ENCODE measurements at places on chromosomes 16 and 17.

- no peak for DNase-seq
These were observed 6.5 kb upstream of the ATXN7L3 start for GRCh38 chr17:44205962-44206824.

DNA sequence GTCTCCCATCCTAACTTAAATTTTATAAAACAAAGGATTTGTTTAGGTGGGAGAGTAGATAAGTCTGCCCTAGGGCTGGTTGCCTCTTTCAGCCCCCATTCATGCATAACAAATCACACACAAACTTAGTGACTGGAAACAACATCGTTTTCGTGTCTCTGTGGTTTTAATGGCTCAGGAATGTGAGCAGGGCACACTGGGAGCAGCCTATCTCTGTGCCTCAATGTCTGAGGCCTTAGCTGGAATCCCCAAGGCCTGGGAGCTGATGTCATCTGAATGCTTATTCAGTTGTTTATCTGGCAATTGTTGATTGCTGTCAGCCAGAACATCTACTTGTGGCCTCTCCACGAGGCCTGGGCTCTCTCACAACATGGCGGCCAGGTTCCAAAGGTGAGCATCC, 101.9 kb upstream of the HSBP1 start:
- no peak for DNase-seq

GRCh38 chr16:50778284-50779163, 36.6 kb downstream of the CYLD start:
- no peak for DNase-seq

- no peak for DNase-seq
These were observed 103.2 kb downstream of the TANC2 start for GRCh38 chr17:63069245-63069644.

- no peak for DNase-seq
These were observed 295.3 kb downstream of the HS3ST3B1 start for GRCh38 chr17:14596224-14596623.

- no peak for DNase-seq
These were observed 139.5 kb downstream of the CMIP start for GRCh38 chr16:81583893-81584631.

DNA sequence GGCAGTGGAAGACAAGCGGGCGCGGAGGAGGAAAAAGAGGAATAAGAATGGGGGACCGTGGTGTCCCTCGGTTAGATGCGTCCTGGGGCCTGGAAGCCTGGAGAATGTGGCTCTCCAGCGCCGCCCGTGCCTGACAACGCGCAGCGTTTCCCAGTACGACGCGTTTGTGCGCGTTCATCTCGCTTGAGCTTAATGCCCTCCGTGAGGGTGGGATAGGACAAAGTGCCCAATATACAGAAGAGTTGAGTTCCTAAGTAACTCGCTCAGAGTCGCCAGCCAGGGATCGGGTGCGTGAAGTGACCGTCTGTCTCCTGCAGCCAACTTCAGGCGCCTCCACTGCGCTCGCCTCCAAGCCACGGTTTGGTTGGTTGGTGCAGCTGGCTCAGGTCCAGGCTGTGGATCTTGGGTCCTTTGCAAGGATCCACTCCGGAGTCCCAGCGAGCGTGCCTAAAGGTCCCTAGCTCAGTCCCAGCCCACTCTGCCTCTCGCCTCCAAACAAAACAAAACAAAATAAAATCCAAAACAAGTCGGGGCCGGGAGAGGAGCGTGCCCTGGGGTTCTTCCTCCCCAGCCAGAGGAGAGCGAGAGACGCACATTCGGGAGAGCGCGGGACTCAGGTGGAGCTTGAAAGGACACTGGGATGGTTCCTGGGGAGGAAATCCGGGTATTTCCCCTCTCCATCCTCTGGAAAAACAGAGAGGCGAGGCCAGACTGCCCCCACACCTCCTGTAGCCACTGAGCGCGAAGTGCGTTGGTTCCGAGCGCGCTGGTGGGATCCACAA, 974 bp downstream of the GALR2 start:
- no peak for DNase-seq

- no peak for DNase-seq
These were observed 38.2 kb downstream of the CLEC16A start for GRCh38 chr16:10982465-10983150.

- no peak for DNase-seq
These were observed 21.4 kb upstream of the SLC6A4 start for GRCh38 chr17:30256756-30257506.

DNA sequence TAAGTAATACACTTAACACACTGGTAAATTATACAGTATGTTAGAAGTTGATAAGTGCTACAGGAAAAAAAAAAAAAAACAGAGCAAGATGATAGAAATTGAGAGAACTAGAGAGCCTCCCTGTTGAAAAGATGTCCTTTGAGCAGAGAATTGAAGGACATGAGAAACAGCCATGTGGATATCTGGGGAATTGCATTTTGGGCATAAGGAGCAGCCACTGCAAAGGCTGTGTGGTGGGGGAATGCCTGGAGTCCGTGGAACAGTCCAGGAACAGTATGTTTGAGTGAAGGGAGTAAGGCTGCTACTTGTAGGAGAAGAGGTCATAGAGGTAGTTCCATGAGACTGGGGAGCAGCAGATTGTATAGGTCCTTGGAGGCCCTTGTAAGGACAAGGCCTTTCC, 178.4 kb downstream of the FTO start:
- no peak for DNase-seq

- DNase-seq, result peak; percentile 89
These were observed 346 bp upstream of the SLC43A2 start for GRCh38 chr17:1628856-1629503.

- DNase-seq, result no peak
These were observed 107.8 kb upstream of the PSMD7 start for GRCh38 chr16:74188856-74189255.

- no peak for DNase-seq
These were observed 19.7 kb upstream of the LRRC37A3 start for GRCh38 chr17:64938925-64939474.

GRCh38 chr17:48748718-48749566, 20.4 kb upstream of the HOXB13 start:
- DNase-seq, result no peak

- no peak for DNase-seq
These were observed 7.0 kb downstream of the VAC14 start for GRCh38 chr16:70793851-70794502.

GRCh38 chr17:59533694-59534093, 31.7 kb upstream of the DHX40 start:
- DNase-seq, result no peak

GRCh38 chr17:19630661-19631060, 17.9 kb upstream of the ALDH3A2 start:
- DNase-seq, result no peak

GRCh38 chr17:63610854-63611253, 10.2 kb downstream of the TACO1 start:
- no peak for DNase-seq

DNA sequence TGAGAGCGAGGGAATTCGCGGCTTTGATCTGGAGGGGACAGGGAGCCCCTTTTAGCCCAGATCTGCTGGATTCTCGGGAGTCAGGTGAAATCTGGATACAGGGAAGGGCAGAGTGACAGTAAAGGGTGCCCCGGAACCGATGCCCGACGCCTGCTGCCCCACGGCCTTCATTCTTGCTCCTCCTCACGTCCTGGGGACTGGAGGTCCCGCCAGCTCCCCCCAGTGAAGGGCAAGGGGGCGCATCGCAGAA, 596 bp downstream of the OR1F1 start:
- no peak for DNase-seq

GRCh38 chr17:2253768-2254406, 49.7 kb downstream of the SMG6 start:
- DNase-seq, result no peak

DNA sequence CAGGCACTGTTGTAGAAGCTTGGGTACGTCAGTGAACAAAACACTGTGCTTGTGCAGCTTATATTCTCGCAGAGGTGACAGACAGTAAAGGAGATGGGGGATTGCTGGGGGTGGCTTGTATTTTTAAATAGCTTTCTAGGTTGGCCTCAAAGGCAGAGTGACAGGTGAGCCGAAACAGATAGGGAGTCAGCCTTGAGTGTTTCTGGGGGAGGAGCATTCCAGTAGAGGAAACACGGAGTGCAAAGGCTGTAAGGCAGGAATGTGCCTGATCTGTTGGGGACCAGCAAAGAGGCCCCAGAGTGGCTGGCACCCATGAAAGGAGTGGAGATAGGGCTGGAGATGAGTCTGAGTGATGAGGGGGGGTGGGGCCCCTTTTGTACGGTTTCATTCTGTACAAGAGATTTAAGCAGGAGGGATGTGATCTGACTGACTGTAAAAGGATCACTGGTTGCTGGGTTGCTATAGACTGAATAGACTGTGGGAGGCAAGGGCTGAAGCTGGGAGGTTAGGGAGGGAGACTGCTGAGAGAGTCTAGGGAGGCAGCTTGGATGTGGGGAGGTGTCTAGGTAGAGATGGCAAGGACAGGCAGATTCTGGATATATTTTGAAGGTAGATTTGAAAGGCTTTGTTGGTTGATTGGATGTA, 15.2 kb downstream of the NUP93 start:
- no peak for DNase-seq

Data from T1000 (cell line).